ENCODE measurements at places on chromosomes 11 and 22.

- peak; percentile 80 for DNase-seq
Observed at GRCh38 chr22:50303848-50304527, 3.5 kb downstream of the PLXNB2 start.

GRCh38 chr11:118957968-118958367 is 1.9 kb downstream of the UPK2 start:
- no peak for DNase-seq

DNA sequence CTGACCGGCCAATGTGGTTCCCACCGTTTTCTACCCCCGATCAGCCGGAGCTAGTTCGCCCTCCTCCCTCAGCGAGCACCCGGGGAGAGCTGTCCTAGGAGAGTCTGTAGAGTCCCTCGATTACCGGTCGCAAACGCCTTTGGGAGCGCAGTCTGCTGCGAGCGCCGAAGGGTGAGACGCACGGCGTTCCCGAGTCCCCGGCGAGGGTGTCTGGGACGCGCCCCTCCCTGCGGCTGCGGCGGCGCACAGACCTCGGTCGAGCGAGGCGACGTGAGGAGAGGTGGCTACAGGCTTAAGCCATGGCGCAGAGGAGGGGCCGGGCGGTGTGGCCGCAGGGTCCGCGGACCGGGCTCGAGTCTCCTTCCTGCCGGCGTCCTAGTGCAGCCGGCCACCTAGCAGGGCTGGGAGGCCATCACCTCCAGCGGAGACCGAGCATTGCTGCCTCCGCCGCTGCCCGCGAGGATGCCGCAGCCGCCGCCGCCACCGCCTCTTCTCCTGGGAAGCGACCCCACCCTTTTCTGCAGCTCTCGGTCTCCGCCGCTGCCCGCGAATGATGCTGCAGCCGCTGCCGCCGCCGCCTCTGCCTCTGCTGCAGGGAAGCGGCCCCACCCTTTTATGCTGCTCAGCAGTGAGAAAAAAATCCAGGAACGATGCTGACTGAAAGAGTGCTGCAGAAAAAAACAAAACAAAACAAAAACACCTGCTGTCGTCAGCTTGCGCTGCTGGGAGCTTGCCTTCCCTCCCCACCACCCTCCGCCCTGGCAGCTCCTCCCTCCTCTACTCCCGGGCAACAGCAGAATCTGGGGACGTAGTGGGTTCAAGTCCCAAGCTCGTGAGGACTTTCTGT is at the start of gene MAP6:
Gene MAP6 (minus strand): TSS at position 588 of the 847 bp plus-strand sequence. CDS start 669 bp downstream, outside the sequence.
- peak; percentile 31 for DNase-seq

GRCh38 chr11:111697933-111698371 is 68.2 kb downstream of the PPP2R1B start:
- no peak for DNase-seq

GRCh38 chr22:22605074-22605404 is 39.4 kb upstream of the GGTLC2 start:
- peak; percentile 44 for DNase-seq

GRCh38 chr11:75510004-75510722 is 15.6 kb downstream of the GDPD5 start:
- no peak for DNase-seq

GRCh38 chr22:37030560-37031281 is 11.2 kb downstream of the MPST start:
- no peak for DNase-seq

GRCh38 chr11:121669422-121669821 is 216.7 kb upstream of the SORL1-AS1 start:
- DNase-seq, result no peak

GRCh38 chr22:44395118-44396005 is 82.6 kb upstream of the SHISAL1 start:
- DNase-seq, result no peak

- peak; percentile 55 for DNase-seq
Observed at GRCh38 chr11:830295-831117, 2.2 kb upstream of the CD151 start.

GRCh38 chr11:10534316-10534715 is 6.7 kb downstream of the RNF141 start:
- DNase-seq, result no peak

DNA sequence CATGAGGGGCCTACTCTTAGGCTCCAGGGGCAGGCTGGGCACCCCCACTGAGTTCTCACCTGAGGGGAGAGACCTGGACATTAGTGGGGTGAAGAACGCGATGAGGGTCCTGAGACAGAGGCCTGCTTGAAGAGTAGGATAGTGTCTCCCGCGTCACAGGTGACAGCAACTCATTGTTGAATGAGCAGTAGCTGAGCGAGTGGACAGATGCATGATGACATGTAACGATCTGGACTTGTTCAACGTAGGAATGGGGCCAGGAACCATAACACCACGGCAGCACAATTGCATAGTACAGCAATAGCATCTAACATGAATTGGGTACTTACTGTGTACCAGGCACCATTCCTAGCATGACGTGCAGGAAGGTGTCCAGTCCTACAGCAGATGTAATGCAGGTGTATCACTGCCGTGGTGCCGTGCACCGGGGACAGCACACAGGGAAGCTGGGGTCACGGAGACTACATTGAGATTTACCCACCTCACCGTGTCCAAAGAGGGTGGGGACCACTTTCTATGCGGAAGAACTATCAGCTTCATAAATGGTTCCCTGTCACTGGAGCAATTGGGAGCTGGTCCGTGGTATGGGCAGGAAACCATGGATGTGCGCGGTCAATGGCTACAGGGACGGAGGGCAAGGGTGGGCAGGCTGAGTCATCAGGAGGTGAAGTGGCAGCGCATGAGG is 1019.1 kb downstream of the TBC1D22A start:
- no peak for DNase-seq

DNA sequence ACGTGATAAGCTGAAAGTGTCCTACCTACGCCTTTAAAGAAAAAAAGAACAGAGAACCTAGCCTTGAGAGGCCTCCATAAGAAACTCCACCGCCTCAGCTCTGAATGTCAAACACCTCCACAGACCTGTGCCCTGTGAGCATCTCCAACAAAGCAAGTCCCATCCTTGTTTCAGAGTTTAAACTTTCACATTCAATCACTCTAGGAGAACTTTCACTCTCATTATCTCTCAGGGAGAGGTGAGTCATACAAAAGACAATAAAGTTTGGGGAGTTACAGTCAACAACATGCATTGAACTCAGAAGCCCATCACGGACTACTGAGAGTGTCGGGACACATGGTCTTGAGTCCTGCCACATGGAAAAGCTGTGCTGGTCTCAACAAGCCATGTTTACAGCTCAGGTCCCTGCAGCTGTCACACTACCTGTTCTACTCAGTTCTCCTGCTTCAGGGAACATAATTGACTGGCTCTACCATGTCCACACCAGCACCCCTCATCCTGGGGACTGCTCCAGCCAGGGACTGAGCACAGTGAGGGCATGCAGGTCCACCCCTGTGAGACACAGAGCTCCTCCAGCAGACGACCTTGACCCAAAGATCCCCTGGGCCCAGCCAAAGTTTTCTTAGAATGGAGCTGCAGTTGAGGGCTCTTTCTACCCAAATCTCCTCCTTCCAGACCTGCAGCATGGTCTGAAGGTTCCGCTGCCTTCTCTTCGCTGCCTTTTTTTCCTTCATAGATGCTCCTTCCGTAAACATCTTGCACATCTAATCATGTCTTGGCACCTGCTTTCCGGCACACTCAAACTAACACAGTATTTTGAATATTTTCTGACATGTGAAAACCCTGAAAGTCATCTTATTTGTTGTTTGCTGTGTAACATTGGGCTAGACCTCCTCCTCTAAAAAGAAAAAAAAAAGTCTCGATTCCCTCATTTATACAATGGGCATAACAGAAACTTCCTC is 114.9 kb downstream of the ETS1 start:
- no peak for DNase-seq

- peak; percentile 53 for DNase-seq
Observed at GRCh38 chr11:64305691-64306562, 603 bp downstream of the ESRRA start.

DNA sequence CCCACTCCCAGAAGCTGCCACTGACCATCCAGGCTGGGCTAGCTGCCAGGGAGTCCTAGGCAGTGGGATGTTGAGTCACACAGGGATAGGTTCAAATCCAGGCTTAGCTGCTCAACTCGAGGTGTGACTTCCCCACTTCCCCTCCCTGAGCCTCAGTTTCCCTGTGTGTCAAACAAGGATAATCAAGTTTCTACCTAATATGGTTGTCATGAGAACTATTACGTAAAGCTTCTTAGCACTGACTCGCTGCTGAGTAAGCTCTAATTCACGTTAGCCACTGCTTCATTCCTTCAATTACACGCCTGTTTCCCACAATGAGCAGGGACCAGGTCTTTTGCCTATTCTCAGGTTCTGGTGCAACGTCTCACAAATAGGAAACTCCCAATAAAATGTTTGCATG is 67.7 kb downstream of the SEZ6L start:
- no peak for DNase-seq

GRCh38 chr11:119222308-119222707 is 16.2 kb downstream of the CBL start:
- DNase-seq, result no peak

- no peak for DNase-seq
Observed at GRCh38 chr11:64131683-64132190, 34.2 kb downstream of the MACROD1 start.

DNA sequence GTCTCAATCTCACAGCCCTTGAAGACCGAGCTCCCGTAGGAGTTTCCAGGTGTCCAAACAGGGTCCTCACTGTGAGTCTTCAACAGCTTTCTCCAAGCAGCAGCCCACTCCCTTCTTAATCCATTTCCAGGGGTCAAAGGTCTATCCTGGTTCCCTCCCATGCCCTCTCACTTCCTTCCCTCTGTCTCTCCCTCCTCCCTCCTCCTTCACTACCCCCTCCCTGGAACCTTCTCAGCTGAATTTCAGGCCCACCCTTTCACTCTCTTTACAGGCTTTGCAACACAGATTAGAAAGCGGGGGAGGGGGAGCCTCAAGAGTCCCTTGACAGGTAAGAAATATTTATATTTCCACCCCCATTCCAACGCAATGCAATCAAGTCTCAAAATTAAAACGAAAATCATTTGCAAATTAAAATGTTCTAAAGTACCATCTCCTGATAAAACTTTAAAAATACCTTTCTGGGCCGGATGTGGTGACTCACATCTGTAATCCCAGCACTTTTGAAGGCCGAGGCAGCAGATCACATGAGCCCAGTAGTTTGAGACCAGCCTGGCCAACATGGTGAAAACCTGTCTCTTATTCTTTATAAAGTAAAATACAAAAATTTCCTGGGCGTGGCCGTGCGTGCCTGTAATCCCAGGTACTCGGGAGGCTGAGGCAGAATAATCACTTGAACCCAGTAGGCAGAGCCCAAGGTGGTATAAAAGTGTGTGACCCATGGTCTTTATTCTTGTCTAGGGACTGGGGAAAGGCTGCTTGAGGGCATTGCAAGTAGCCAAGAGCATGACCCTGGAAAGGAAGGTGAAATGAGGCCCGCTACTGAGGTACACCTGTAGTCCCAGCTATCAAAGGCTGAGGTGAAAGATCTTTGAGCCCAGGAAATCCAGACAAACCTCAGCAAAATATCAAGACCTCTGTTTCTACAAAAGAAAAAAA is 865 bp upstream of the ZNF280A start:
- no peak for DNase-seq

DNA sequence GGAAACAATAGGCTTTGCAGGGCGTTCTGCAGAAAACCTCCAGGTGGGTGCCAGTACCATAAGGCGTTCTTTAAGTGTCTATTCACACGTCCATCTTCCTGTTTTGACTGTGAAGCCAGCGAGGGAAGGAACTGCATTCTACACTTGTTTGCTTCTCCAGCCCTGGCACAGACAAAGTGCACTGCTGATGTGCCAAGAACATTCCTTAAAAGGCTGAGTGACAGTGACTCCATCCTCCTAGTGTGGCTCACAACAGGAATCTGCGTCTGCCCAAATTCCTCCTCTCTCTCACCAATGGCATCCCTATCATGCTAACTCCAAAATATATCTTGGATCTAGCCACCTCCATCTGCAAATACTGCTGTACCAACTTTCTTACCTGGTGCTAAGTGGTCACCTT is 407.4 kb upstream of the SYN3 start:
- DNase-seq, result no peak

DNA sequence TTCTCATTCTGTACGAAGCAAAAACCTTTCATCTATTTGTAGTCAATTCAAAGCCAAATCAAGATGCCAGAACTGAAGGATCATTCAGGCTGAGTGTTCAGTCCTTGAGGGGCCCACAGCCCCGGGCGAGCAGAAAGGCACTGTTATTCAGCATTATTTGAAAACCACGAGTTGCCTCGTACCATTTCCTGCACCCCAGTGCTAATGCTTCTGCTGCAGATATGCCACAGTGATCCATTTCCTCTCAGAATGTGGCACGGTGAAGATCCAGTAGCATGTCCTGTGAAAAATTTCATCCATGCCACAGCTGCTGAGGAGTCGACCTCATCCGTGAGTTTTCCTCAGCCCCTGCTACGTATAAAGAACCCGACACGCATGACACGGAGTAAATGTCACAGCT is 85.4 kb downstream of the OSBP2 start:
- DNase-seq, result no peak

DNA sequence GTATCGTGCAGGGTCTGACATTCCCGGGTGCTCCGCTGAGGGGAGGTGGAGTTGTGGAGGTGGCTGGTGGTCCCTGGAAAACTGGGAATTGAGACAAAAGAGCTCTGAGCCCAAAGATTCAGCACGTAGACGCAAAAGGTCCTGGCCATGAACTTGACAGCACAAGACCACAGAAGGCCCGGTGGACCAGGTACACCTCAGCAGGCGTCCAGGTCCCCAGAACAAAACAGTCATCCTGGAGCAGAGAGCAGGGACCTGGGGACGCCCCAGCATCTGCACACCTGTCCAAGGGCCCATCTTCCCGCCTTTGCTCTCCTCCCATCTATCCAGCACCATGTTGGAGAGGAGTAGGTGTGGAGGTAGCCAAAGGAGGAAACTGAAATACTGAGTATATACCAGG is 13.8 kb upstream of the MB start:
- no peak for DNase-seq

DNA sequence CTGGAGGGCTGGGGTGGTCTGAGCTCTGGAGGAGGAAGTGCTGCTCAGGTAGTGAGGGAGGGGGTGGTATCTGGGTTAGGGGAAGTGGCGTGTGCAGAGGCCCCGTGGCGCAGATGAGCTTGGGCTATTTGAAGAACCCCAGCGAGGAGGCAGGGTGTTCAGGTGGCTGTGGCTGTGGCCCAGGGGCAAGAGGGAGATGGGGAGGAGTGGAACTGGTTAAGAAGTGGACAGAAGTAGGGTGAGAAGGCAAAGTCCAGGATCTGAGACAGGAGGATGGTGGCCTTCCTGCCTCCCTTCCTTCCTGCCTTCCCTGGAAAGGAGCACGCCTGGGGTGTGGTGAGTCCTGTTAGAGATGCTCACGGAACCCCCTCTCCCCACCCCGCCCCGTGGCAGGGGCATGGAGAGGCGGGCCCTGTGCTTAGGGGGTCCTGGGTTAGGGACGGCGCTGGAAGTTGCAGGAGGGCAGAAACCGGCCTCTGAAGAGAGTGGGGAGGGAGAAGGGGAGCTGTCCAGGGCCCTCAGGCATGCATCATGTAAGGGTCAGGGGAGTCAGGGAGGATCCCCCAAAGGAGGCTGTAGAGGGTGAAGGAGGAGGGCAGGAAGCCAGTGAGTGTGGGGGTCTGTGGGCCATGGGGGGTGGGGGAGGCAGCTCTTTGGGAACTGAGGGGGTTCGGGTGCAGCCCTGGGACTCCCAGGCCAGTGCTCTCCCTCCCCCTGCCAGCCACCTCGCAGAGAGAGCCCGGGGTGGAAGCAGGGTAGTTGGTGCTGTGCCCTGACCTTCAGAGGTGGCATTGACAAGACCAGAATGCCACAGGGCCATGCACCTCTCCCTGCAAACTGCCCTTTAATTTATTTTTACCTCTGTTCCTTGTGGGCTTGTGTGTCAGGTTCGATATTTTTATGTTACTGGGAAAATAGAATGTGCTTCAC is 63.7 kb upstream of the PARVG start:
- DNase-seq, result no peak

All from suppressor macrophage treated with lipopolysaccharide for 1 hour (primary cell).